ENCODE measurements at places on chromosomes 4 and X. TPM values are rescaled to one million over a fixed set of nuclear protein-coding genes. Genes with fewer than 3 reads are reported as not detected.

MAGEA8 gene
- polyA plus RNA-seq: not detected

TMPRSS11D gene
- polyA plus RNA-seq: not detected

SSX2 gene
- polyA plus RNA-seq: not detected

JADE3 gene
- 3.7 TPM for polyA plus RNA-seq

TEC gene
- polyA plus RNA-seq: 0.50 TPM

ADAMTS3 gene
- polyA plus RNA-seq: 3.7 TPM

ADH1B gene
- polyA plus RNA-seq: 5.0 TPM

PRDM5 gene
- polyA plus RNA-seq: 13.0 TPM

PABPC1L2A gene
- polyA plus RNA-seq: not detected

PPP3CA gene
- polyA plus RNA-seq: 41.9 TPM

KDR gene
- 48.3 TPM for polyA plus RNA-seq

MAOB gene
- 6.1 TPM for polyA plus RNA-seq

HELQ gene
- 16.3 TPM for polyA plus RNA-seq

PNMA3 gene
- 2.9 TPM for polyA plus RNA-seq

GPRASP3 gene
- polyA plus RNA-seq: 6.1 TPM

GAGE12E gene
- not detected for polyA plus RNA-seq

DOK7 gene
- polyA plus RNA-seq: 21.9 TPM

FUNDC1 gene
- polyA plus RNA-seq: 13.0 TPM

DIAPH2 gene
- 11.1 TPM for polyA plus RNA-seq

KLHL2 gene
- 6.2 TPM for polyA plus RNA-seq

F8A1 gene
- polyA plus RNA-seq: 19.4 TPM

RNF212 gene
- 4.5 TPM for polyA plus RNA-seq

SYTL5 gene
- polyA plus RNA-seq: 0.28 TPM

INTS6L gene
- polyA plus RNA-seq: 15.0 TPM

MAGEC2 gene
- not detected for polyA plus RNA-seq

SSX4 gene
- not detected for polyA plus RNA-seq

SSX2B gene
- not detected for polyA plus RNA-seq

VCX3B gene
- polyA plus RNA-seq: 0.23 TPM

MAGEB1 gene
- not detected for polyA plus RNA-seq

GLRB gene
- polyA plus RNA-seq: 4.1 TPM

MGAT4D gene
- polyA plus RNA-seq: not detected

TKTL1 gene
- polyA plus RNA-seq: 0.73 TPM

PNCK gene
- 0.93 TPM for polyA plus RNA-seq

GRIA2 gene
- 4.5 TPM for polyA plus RNA-seq

TMSB15C gene
- polyA plus RNA-seq: 4.9 TPM

DCHS2 gene
- polyA plus RNA-seq: 14.1 TPM

MXRA5 gene
- polyA plus RNA-seq: 105 TPM

SAT1 gene
- 32.0 TPM for polyA plus RNA-seq

NALF2 gene
- polyA plus RNA-seq: 0.98 TPM

CENPVL2 gene
- polyA plus RNA-seq: not detected

SATL1 gene
- polyA plus RNA-seq: 0.34 TPM

MAGEH1 gene
- polyA plus RNA-seq: 45.5 TPM

MAML3 gene
- polyA plus RNA-seq: 5.0 TPM

CNGA2 gene
- polyA plus RNA-seq: not detected

JCHAIN gene
- 0.57 TPM for polyA plus RNA-seq

NDUFB11 gene
- 104 TPM for polyA plus RNA-seq

IL2RG gene
- polyA plus RNA-seq: 7.2 TPM

TRPC3 gene
- polyA plus RNA-seq: 0.52 TPM

KIAA1210 gene
- polyA plus RNA-seq: 0.15 TPM

DNAAF6 gene
- not detected for polyA plus RNA-seq

EFNB1 gene
- 45.2 TPM for polyA plus RNA-seq

UGT2B11 gene
- not detected for polyA plus RNA-seq
